Stimulated activated CD4-positive, alpha-beta T cell treated with anti-CD3 and anti-CD28 coated beads, Interleukin-4, amount 100 ng/mL, for 4 hours (primary cell): ENCODE measurements at places on chromosomes 2 and 18.

- no peak for DNase-seq
Observed at GRCh38 chr2:57728691-57729090, 317.9 kb upstream of the VRK2 start.

DNA sequence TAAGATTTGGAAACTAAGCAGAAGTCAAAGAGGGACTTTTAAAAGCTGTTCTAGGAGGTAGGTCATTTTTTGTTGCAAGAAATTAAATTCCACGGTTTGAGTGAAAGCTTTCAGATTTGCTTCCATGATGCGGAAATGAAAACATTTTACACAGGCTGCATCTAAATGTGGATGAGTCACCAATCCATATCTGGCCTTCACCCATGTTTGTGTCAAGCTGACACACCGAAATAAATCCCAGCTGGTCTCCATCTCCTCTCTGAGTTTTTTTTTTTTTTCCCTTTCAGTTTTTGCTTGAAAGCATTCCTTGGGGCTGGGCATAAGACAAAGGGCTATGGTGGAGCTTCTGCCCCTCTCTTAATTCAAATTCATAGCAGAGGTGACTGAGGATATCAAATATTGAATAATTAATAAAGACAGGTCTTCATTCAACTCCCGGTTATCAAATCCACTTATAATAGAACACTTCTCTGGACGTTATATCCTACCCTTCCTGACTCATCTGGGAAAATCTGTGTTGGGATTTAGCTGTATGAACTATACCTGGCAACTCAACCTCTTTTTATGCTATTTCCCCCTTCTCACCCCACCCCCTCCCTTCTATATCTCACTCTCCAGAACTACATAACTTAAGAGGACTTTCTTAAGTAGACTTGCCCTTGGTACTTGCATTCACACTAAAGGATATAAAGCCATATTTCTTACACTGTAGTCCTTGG, 558.3 kb upstream of the GCFC2 start:
- DNase-seq, result no peak

GRCh38 chr2:173545364-173545763, 190.7 kb downstream of the CDCA7 start:
- no peak for DNase-seq

DNA sequence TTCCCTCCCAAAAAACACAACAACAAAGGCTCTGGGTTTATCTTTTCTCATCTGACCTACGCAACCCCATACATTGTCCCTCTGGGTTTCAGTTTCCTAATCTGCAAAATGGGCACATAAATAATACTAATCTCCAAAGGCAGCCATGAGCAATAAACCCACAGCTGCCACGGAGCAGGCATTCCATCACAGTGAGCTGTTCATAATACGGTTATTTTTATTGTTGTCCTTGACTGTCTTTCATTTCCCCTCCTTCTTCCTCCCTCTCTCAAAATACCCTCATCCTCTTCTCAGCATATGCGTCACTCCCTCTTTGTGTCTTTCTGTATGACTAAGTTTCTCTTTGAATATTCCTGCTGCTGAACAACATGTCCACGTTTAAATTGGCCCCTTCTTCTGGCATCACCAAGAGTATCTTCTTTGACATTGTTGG, 129.8 kb upstream of the CAB39 start:
- no peak for DNase-seq

GRCh38 chr2:53033411-53033810, 734.2 kb upstream of the CHAC2 start:
- DNase-seq, result no peak

- no peak for DNase-seq
Observed at GRCh38 chr2:19649785-19650380, 251.9 kb downstream of the TTC32 start.

- DNase-seq, result no peak
Observed at GRCh38 chr2:227759411-227760118, 13.9 kb downstream of the SCYGR8 start.

- DNase-seq, result no peak
Observed at GRCh38 chr2:595141-595815, 81.9 kb downstream of the TMEM18 start.

GRCh38 chr2:199216253-199216652, 241.5 kb downstream of the SATB2 start:
- DNase-seq, result no peak

DNA sequence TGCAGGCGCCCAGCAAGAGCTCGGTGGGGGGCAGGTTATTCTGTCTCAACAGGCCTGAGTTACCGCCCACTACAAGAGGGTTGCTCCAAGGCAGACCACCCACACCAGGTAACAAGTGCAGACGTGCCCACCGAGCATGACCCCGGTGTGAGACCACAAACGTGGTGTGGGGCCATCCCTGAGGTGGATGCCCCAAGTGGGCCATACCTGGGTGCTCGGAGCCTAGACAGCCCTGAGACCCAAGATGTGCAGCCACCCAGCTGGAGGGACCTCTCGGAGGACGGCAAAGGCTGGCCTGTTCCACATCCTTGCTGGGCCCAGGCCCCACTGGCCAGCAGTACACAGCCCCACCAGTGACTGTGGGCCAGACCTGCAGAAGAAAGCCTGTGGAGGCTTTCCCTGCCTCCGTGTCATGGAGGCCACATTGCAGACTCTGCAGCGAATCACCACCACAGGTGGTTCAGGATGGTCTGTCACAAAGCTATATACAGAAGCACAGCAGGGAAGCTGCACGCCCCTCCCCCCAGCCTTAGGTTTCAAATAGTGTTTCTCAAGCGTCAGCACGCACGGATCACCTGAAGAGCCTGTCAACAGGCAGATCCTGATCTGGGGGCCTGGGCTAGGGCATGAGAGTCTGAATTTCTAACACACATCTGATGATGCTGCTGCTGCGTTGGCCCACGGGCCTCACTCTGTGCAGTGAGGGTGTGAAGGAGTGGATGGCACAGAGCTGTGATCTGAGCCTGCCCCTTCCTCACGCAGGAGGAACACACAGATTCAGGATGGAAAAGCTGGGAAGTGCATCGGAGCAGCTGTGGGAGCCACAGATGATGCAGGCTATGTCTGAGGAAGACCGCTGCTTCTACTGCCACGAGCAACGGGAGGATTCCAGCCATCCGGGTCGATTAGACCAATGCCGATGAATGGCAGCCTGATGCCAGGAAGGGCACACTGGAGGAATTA, 96.8 kb downstream of the UXS1 start:
- DNase-seq, result no peak

DNA sequence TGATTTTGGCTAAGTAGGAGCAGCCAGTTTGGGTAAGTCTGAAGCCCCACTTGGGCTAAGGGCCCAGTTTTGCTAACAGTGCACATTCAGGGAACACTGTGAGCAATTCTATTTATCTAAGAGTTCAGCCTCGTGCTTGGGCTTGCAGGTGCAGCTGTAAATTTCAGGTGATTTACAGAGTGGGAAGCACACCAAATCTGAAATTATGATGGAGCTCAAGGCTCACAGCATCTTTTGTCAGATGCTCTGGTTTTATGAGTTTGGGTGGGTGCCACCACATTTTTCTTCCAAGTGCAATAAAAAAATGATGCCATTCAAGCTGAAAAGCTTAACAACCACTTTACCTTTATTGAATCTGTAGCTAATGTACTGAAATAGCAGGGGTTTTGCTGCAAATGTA, 671.2 kb downstream of the LRRTM4 start:
- DNase-seq, result no peak

DNA sequence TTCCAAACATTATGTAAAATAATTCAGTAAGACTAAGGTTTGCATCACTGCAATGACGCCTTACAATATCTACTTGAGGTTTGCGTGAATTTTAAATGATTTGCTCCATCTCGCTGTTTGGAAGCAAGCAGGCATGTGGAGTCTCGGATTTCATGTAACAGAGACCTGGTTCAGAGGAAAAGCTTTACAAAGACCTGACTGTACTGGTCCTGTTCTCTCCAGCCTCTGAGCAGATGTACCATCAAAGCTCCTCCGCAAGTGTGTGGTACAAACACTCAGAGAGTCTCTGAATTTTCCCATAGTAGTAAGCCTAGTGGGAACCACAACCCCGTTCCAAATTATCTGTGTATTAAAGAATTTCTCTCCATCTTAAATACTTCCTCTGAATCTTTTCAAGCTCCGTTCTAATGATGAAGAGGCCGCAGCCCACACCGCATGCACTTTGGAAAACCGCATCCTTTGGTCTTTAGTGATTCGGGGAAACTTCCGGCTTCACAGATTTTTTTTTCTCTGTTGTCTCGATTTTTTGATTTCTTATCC, 728.1 kb upstream of the SOX11 start:
- no peak for DNase-seq

DNA sequence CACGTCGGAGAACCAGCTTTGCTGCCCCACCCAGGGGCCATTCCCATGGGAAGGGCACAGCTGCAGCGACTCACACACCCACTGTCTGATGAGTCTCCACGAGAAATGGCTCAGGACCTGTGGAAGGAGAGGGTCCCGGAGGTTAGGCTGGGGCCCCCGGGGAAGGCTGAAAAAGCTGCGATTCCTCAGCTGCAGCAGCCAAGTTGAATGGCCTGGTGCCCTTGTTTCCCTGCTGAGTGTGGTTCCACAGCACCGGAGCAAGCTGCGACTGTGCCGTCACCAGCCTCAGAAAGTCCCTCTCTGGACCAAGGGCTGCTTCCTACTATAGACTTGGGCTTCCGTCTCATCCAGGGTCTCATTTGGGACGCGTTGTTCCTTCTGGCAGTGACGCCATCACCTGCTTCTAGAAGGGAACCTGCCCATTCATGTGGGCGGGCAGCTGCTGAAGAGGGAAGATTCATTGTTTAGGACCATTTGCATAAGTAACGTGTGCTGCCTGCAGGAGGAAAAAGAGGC, 180.2 kb downstream of the INHBB start:
- DNase-seq, result no peak

GRCh38 chr2:75033516-75033915, 75.1 kb downstream of the POLE4 start:
- no peak for DNase-seq

DNA sequence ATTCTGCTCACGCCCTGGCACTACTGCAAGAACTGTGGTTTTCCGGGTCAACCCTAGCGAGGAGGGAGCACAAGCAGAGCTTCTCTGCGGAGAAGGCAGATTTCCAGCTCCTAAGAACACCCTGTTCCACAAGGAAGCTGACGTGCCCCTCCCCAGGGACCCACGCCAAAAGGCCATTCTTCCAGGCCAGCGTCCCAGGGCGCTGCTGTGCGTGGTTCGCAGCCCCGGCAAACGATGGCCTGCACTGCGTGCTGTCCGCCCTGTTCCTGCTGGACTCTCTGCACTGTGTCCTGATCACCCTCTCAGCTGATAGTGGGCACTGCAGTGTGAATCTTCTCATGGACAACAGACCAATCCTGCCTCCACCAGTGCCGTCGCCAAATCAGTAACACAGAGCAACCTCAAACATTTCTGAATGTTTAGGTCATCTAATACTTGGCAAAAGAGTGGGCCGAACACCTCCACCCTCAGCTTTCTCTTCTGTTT, 49.1 kb downstream of the ADI1 start:
- no peak for DNase-seq

DNA sequence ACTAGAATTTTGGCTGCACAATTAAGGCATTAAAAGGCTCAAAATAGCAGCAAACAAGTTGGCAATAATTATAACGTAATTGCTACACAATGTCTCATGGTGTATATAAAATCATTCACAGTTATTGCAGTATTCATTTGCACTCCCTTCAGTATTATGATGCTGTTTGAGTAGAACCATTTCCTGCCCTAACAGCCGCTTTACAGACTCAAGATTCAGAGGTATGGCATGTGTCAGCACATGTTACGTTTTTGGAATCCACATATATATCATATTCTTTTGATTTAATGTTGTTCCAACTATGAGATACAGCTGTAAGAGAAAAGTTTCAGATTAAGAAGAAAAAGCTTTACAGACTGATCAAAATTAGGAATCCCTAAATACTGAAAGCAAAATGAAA, 56.3 kb upstream of the NCKAP5 start:
- DNase-seq, result no peak

DNA sequence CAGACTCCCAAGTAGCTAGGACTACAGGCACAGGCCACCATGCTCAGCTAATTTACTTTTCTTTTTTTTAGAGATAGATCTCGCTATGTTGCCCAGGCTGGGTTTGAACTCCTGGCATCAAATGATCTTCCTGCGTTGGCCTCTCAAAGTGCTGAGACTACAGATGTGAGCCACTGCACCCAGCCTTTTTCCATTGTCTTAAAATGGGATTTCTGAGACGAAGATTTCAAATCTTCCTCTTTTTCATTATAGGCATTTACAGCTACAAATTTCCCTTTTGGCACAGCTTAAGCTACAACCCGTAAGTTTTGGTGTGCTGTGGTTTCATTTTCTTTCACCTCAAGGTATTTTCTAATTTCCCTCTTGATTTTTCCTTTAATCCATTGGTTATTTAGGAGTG, 8.6 kb downstream of the GNLY start:
- DNase-seq, result no peak

GRCh38 chr2:189545418-189545817, 35.2 kb downstream of the SLC40A1 start:
- DNase-seq, result no peak

DNA sequence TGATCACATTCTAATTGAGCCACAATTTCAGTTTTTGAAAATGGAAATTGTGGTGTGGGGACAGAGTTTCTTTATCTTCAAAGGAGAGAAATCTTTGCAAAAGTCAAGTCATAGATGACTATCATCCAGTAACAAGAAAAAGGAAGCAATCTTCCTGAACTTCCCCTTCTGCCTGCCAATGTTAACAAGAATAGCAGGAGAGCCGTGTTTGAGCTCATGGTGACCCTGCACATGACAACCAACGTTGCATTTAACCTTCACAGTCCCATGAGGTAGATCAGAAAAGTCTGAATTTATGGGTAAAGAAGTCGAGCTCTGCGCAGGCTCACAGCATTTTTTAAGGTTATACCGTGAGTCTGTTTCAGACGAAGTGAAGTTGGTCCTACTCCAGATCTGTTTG, 454.9 kb downstream of the LPIN1 start:
- DNase-seq, result no peak

DNA sequence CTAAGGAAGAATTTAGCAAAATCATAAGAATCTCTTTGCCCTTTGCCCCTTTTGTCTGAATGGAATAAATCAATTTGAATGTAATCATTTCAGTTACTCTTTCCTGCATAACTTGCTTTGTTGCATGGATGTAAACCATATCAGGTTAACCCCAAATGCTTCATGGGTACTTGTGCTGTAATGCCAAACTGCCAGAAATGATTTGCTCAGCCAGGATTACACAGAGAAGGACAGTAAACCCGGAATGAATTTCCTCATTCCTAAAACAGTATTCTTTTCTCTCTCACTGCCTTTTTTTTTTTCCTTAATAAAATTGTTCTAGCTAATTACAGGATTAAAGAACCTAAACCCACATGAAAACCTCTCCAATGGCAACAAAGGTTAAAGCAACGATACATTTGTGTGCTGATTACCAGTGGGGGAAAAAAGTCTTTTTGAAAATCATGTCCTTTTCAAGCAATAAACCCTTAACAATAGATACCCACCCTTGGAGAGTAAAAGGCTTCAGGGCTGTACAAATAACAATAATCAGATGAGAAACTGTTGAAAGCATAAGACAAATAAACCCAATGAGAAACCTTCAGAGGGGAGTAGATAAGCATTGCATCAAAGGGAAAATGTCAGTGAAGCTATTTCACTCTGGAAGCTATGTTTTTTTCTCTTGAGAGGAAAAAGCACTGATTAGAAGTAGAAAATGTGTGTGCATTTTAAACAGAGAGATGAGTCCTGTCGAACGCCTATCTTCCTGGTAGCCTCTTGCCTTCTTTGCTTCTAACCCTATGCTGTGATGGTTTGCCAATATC, 275.3 kb downstream of the CDH2 start:
- DNase-seq, result no peak

- no peak for DNase-seq
Observed at GRCh38 chr2:170162271-170162632, 15.7 kb upstream of the MYO3B start.

- no peak for DNase-seq
Observed at GRCh38 chr2:242011167-242011513, 141.6 kb downstream of the RTP5 start.

GRCh38 chr18:76618721-76619120, 123.7 kb upstream of the ZNF516 start:
- no peak for DNase-seq
